Activated CD8-positive, alpha-beta T cell treated with anti-CD3 and anti-CD28 coated beads, Interleukin-2, amount 10 ng/mL, durations not matched to agents 7 days and 5 days (primary cell): ENCODE measurements at places on chromosomes 1 and 21.

DNA sequence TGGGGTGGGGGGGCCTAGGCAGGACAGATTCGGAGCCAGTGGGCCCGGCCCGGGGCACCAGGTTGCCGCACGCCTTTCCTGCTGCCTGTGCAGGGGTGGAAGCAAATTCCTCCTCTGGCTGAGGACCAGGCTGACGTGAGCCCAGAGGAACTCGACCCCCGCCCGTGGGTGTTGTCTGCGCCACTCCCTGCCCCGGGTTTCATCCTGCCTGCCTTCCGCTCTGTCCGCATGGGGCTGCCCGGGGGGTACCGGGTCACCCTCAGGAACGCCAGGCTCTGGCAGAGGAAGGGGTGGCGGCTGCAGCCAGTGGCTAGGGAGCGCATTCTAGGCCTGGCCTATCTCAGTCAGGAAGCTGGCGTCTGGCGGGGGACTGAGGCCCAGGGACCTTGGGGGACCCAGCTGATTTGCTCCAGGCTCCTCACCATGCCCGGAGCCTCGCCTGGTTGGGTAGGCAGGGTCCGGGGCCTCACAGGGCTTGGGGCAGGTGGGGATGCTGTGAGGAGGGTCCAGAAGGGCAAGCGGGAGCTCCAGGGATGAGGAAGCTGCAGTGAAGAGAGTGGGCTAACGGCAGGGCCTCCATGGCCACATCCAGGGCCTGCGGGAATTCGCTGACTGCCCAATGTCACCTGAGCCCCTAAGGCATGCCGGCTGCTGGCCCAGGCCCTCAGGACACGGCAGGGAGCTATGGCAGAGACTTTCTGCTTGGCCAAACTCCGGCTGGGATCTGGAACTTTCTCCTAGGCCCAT lies 2.4 kb upstream of the IBA57 start:
- no peak for DNase-seq

- DNase-seq: no peak
These were observed 14.4 kb downstream of the CCDC190 start for GRCh38 chr1:162846256-162847212.

GRCh38 chr1:38128511-38128910 lies 81.9 kb upstream of the POU3F1 start:
- no peak for DNase-seq

DNA sequence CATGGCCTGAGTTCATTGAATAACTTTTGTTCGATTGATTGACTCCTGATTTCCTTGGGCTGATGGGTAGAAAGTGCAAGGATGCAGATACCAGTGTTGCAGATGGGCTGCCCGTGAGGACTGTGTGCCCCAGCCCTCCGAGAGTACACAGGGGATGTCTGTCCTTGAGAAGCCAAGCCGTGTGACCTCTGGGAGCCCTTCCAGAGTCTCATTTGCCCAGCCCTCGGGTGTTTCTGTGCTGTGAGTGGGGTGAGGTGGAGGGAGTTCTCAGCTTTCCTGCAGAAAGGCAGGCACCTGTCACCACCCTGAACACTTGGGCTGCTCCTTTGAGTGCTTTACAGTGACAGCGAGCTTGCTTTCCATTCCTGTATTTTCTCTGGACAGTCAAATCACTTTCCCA lies 96.4 kb upstream of the CACNA1E start:
- DNase-seq: no peak

DNA sequence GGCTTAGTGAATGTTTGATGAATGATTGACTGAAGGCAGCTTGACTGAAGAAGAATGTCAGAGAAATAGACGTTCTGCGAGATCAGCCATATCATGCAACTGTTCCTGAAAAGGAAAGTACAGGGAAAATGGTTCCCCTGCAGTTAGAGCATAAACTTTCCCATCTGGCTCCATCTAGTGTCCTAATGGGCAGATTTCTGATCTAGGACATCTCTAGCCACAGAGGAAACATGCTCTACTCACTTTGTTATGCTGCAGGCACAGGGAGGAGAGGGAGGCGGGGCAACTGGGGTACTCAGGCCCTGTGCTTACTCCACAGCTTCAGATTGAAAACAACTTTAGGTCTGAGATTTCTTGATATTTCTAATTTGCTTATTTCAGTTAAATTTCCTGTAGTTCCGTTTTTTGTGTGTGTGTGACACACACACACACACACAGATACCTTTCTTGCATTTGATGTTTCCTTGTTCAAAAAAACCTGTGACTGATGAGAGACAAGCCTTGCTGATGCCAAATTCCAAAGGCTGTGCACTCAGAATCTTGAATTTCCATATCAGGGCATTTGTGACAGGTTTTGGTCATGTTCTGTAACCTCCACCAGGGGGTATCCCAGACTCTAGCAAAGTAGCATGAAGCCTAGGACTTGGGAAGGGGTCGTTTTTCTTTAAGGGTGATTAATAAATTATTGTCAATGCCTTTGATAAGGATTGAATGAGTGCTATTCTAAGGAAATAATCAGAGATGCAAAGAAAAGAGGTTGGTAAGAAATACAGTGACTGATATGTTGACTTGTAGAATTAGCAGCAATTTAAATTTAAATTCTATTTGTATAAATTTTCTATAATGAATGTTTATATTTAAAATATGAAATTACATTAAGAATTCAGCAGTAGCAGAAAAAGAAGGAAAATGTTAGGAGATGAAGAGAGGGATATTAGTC lies 139.7 kb upstream of the BEND5 start:
- no peak for DNase-seq

- DNase-seq: peak; percentile 45
These were observed 509 bp downstream of the PIK3R3 start for GRCh38 chr1:46131712-46132528.

DNA sequence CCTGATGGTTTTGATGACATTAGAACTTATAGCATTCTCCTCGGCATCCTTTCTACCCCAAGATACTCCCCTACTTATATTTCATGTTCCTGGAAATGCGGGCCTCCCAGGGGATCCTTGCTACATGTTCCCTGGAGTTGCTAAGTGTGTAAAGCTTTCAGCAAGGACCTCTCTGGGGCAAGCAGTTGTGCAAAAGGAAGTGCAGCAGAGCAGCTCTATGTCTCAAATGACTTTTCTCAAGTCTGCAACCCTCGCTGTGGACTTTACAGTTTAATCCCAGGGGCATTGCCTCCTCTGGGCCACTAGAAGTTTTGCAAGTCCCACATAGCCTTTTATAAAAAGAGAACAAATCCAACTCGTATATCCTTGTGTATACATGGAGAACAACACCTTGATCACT lies 20.8 kb upstream of the MNDA start:
- DNase-seq: no peak

- peak; percentile 13 for DNase-seq
These were observed 282.0 kb downstream of the PTPRU start for GRCh38 chr1:29518183-29518835.
